ENCODE measurements at places on chromosomes 6 and 20. TPM values are rescaled to one million over a fixed set of nuclear protein-coding genes. Genes with fewer than 3 reads are reported as not detected.

- H3K27me3 ChIP-seq, result no peaks in the 10 kb centered on the region
- no peaks in the 10 kb centered on the region for H3K36me3 ChIP-seq
- no peak for DNase-seq
- H3K4me1 ChIP-seq, result peaks cover 2% of the 10 kb centered on the region
Measured at GRCh38 chr20:6265204-6265904, 142.5 kb upstream of the FERMT1 start.

DNA sequence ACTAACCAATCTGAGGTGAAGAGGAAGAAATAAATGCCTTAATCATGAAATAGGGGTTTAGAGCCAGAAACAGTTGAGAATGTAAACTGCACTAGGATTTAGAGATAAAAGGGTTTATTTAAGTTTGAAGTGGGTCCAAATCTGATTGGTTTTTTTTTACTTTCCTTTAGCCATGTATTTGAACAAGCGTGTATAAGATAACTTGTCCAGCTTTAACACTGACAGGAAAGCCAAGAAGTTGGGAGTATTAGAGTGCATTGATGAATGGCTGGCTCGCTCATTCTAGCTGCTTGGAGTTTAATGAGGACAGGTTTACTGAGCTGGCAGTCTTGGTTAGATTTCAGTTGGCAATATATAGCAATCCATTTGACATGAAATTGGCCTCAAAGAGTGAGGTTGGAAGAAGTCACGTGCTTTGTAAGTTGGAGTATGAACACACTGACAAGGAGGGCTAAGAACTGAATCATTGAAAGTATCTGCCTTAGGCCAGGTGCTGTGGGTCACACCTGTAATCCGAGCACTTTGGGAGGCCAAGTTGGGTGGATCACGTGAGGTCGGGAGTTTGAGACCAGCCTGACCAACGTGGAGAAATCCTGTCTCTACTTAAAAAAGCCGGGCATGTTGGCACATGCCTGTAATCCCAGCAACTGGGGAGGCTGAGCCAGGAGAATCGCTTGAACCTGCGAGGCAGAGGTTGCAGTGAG is 13.7 kb downstream of the SRSF3 start:
- no peak overlapping the region for H3K4me3 ChIP-seq
- H3K27me3 ChIP-seq, result no peaks in the 10 kb centered on the region
- H3K36me3 ChIP-seq, result peaks cover 36% of the 10 kb centered on the region
- H3K27ac ChIP-seq, result peak overlapping the region; percentile 1

DNA sequence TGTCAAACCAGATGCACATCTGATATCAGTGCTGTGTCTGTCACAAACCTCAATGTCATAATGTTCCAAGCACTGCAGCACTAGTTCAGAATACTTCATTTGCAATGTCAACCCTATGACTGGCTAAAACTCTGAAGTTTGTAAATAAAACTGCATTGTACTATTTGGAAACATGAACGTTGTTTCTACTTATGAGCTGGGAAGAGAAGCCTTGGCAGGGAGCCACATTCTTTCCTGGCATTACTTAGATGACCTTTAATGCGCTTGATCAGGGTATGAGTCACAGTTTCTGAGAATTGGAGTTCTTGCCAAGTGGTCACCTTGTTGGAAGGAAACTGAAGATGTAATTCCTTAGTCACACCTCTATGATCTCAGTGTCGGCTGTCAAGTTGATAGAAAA is 664.8 kb upstream of the MMS22L start:
- H3K27me3 ChIP-seq, result no peaks in the 10 kb centered on the region
- H3K36me3 ChIP-seq, result no peaks in the 10 kb centered on the region
- no peak for DNase-seq
- no peak overlapping the region for H3K4me3 ChIP-seq

GRCh38 chr6:169527306-169527705 is 174.5 kb downstream of the WDR27 start:
- no peaks in the 10 kb centered on the region for H3K36me3 ChIP-seq
- DNase-seq, result no peak
- H3K27ac ChIP-seq, result no peak overlapping the region
- H3K4me3 ChIP-seq, result no peak overlapping the region
- H3K4me1 ChIP-seq, result peaks cover 22% of the 10 kb centered on the region

- H3K4me3 ChIP-seq, result no peak overlapping the region
- peaks cover 4% of the 10 kb centered on the region for H3K4me1 ChIP-seq
- H3K36me3 ChIP-seq, result no peaks in the 10 kb centered on the region
- H3K27ac ChIP-seq, result no peak overlapping the region
Measured at GRCh38 chr20:4082406-4083097, 67.2 kb upstream of the RNF24 start.

DNA sequence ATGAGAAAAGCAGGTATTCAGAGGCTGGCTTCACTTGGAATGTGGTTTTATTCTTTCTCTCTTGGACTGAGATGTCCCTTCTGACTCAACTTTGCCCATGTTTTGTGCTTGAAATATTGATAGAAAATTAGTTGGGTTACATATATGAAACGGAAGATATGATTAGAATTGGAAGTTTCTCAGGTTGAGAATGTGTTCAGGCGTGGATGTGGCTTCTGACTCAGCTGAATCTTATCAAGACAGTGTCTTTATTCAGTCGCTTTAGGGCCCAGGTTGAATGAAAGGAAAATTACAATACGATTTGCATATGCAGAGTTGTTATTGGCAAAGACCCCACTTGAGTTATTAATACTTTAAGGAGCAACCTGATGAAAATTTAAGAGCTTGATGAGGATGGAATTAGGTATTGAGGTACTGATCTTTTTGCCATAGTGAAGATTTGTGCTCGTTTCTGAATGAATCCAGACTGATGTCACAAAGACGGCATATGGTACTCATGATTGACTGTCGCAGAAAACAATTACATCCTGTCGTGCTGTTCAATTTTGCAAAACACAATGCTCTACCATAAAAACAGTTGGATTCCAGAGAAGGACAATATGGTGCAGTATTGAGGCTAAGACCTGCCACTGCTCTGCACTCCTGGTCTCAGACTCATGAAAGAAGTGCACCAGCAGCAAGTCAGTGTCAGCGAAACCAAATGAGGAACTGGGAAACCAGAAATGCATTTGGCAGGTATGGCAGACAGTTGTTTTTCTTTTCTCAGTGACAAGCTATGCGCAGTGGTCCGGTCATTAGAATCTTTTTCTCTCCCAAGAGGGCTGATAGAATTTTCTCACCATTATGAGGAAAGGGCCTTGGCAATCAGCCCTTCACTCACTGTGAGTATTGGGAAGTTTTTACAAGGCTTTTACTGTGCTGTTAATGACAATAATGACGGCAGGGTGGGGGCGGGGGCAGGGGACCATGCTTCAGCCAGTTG is 158.3 kb downstream of the DOK5 start:
- H3K27ac ChIP-seq, result no peak overlapping the region
- no peak overlapping the region for H3K4me3 ChIP-seq
- H3K27me3 ChIP-seq, result no peaks in the 10 kb centered on the region
- no peaks in the 10 kb centered on the region for H3K36me3 ChIP-seq
- DNase-seq, result no peak
- H3K4me1 ChIP-seq, result no peaks in the 10 kb centered on the region

- peaks cover 10% of the 10 kb centered on the region for H3K4me1 ChIP-seq
- no peaks in the 10 kb centered on the region for H3K27me3 ChIP-seq
- H3K36me3 ChIP-seq, result peaks cover 6% of the 10 kb centered on the region
- H3K27ac ChIP-seq, result no peak overlapping the region
- no peak for DNase-seq
Measured at GRCh38 chr6:36201612-36202011, 5.1 kb downstream of the BRPF3 start.

- no peak overlapping the region for H3K27ac ChIP-seq
- no peak overlapping the region for H3K4me3 ChIP-seq
- no peak for DNase-seq
- peaks cover 4% of the 10 kb centered on the region for H3K36me3 ChIP-seq
- H3K4me1 ChIP-seq, result peaks cover 9% of the 10 kb centered on the region
Measured at GRCh38 chr6:149380523-149380922, 19.5 kb upstream of the SUMO4 start.

Gene TNFRSF6B
- total RNA-seq, result not detected

GRCh38 chr6:27863962-27864905 is 48.0 kb downstream of the OR2B2 start:
- peak; percentile 53 for DNase-seq
- H3K4me1 ChIP-seq, result peaks cover 17% of the 10 kb centered on the region
- peak overlapping the region; percentile 63 for H3K27ac ChIP-seq
- H3K27me3 ChIP-seq, result no peaks in the 10 kb centered on the region

Gene ID1
- total RNA-seq, result 117 TPM

- H3K4me3 ChIP-seq, result no peak overlapping the region
- H3K36me3 ChIP-seq, result no peaks in the 10 kb centered on the region
- no peak for DNase-seq
Measured at GRCh38 chr6:138572885-138573284, 73.6 kb upstream of the NHSL1 start.

Gene PLTP
- total RNA-seq, result 69.5 TPM

DNA sequence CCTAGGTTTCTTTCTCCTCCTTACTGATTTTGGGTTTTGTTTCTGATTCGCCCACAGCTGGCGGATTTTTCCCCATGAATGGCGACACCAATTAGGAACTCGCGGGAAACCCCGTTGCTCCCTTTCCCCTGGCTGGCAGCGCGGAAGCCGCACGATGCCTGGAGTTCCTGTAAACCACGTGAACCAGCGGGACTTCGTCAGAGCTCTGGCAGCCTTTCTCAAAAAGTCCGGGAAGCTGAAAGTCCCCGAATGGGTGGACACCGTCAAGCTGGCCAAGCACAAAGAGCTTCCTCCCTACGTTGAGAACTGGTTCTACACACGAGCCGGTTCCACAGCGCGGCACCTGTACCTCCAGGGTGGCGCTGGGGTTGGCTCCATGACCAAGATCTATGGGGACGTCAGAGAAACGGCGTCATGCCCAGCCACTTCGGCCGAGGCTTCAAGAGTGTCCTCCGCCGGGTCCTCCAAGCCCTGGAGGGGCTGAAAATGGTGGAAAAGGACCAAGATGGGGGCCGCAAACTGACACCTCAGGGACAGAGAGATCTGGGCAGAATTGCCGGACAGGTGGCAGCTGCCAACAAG is 3.2 kb upstream of the SEC23B start:
- no peak for DNase-seq
- no peak overlapping the region for H3K4me3 ChIP-seq
- no peaks in the 10 kb centered on the region for H3K27me3 ChIP-seq

DNA sequence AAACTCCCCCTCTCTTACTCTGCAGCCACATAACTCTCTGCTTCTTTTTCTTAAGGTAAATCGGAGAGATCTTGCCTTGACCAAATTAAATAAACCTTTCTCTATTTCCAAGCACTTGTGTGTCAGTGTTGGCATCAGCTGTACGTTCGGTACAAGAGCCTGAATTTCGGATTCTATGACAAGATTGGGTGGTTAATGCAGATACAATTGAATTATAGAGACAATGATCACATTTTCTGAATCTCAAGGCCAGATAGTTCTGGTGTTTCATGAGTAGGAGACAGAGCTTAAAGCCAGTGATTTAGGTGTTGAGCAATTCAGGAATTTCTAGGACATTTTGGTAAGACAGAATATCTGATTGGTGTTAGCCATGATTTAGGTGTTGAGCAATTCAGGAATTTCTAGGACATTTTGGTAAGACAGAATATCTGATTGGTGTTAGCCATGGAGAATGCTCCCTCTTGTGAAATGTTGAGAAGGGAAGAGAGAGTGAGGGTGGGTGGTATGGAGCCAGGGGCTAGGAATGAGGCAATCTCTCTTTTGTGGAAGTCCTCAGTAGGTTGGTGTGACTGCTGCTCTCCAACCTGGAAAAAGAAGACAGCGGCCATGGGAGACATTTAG is 5.1 kb downstream of the SPINT3 start:
- no peaks in the 10 kb centered on the region for H3K36me3 ChIP-seq
- no peak overlapping the region for H3K4me3 ChIP-seq
- no peak overlapping the region for H3K27ac ChIP-seq
- no peak for DNase-seq
- H3K27me3 ChIP-seq, result no peaks in the 10 kb centered on the region
- no peaks in the 10 kb centered on the region for H3K4me1 ChIP-seq

DNA sequence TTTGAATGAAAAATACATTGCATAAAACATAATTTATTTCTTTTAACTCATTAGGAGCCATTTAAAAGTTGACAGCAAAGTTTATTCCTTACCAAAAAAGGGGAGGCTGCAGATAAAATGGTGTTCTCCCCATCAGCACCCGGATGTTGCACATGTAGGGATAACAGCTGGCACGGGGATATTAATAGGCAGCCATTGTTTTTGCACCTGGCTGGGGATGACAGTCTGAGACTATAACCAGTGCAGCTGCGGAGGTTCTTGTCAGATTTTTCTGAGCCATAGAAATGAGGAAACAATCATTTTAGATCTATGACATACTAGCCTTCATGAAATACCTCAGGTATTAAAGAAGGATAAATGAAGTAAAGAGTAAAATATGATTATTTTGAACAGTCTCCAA is 20.1 kb upstream of the HECA start:
- no peak overlapping the region for H3K4me3 ChIP-seq
- no peak overlapping the region for H3K27ac ChIP-seq
- DNase-seq, result no peak
- H3K36me3 ChIP-seq, result no peaks in the 10 kb centered on the region
- H3K4me1 ChIP-seq, result no peaks in the 10 kb centered on the region

GRCh38 chr6:138499303-138500018 is at the start of gene NHSL1:
NHSL1 (minus strand) TSS chr6:138499494; CDS start chr6:138499290, 204 bp downstream.
- H3K27me3 ChIP-seq, result no peaks in the 10 kb centered on the region
- no peak for DNase-seq
- peaks cover 4% of the 10 kb centered on the region for H3K4me1 ChIP-seq
- H3K36me3 ChIP-seq, result no peaks in the 10 kb centered on the region
- H3K27ac ChIP-seq, result peak within 1 kb of the TSS; percentile 62
- H3K4me3 ChIP-seq, result peak within 1 kb of the TSS; percentile 77

Gene NUP153
- total RNA-seq, result 42.4 TPM

- no peak overlapping the region for H3K4me3 ChIP-seq
- no peaks in the 10 kb centered on the region for H3K4me1 ChIP-seq
- no peaks in the 10 kb centered on the region for H3K27me3 ChIP-seq
- no peaks in the 10 kb centered on the region for H3K36me3 ChIP-seq
- no peak for DNase-seq
Measured at GRCh38 chr20:48219306-48219705, 434.0 kb upstream of the SULF2 start.

DNA sequence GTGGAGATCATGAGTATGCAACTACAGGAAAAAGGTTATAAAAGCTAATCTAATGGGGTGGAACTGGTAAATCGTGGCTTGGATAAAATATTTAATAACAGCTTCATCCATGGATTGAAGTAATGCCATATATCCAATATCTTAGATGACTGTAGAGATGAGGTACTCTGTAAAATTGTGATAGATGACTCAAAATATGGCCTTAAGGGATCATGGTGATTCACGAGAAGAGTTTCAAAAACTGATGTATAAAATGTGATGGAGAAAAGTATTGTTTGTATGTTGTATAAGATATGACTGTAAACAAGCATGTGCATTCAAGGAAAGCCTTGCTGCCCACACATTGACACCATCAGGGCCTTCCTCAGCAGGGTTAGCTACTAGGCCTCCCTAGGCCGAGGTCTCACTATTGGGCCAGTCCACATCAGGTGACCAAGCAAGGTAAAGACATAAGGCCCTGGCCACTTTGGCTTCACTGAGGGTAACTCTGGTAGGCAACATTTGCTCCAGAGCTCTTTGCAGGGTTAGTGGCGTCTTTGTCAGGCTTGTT is 17.7 kb upstream of the CCN6 start:
- no peaks in the 10 kb centered on the region for H3K27me3 ChIP-seq
- no peak overlapping the region for H3K27ac ChIP-seq
- no peaks in the 10 kb centered on the region for H3K4me1 ChIP-seq
- H3K4me3 ChIP-seq, result no peak overlapping the region
- no peaks in the 10 kb centered on the region for H3K36me3 ChIP-seq

- H3K36me3 ChIP-seq, result peaks cover 27% of the 10 kb centered on the region
- H3K27ac ChIP-seq, result peak overlapping the region; percentile 98
- peaks cover 24% of the 10 kb centered on the region for H3K4me1 ChIP-seq
- H3K27me3 ChIP-seq, result no peaks in the 10 kb centered on the region
- DNase-seq, result no peak
Measured at GRCh38 chr6:31971279-31971992, 502 bp downstream of the DXO start.

Gene TTBK1
- 1.2 TPM for total RNA-seq

GRCh38 chr20:13312300-13312699 is 91.2 kb downstream of the ISM1 start:
- no peak for DNase-seq
- no peak overlapping the region for H3K4me3 ChIP-seq
- no peak overlapping the region for H3K27ac ChIP-seq

Data from liver (tissue), 10 donors.